ENCODE measurements at places on chromosomes 3 and 15.

- no peak for DNase-seq
Measured at GRCh38 chr3:190645932-190646460, 132.1 kb downstream of the IL1RAP start.

DNA sequence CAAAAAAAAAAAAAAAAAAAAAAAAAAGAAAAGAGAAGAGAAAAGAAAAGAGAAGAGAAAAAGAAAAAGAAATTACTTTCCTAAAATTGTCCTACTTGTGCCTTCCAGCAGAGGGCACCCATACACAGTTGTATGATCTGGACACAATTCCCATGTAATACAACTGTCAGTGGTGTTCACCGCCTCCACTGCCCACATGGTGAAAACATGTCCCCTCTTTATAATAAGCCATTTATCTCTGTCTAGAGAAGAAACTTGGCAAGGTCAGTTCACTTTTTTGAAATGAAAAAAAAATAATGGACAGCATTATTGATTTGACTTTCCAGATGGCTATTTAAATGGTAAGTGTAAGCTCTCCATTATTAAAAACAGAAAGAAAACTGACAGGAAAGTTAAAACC lies 459.4 kb downstream of the GBE1 start:
- no peak for DNase-seq

- no peak for DNase-seq
Measured at GRCh38 chr3:156516961-156517360, 38.0 kb downstream of the SSR3 start.

DNA sequence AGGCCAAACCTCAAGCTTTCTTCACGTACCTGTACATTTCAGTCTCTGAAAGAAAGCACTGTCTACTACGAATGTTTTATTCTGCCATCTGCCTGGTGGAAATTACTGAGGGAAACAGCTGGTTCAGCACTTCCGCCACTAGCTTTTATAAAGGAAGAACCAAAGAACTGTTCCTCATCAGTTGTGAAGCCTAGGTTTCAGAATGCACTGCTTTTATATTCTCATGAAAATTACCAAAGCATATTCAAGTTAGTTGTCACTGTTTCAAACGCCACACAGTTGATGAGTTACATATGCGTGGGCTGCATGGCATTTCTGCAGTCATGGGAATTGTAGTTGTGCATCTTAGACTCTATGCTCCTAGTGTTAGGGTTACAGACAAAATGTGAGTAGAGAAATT lies 21.5 kb upstream of the ZBTB38 start:
- no peak for DNase-seq

GRCh38 chr3:161403251-161403650 lies 31.9 kb upstream of the SPTSSB start:
- no peak for DNase-seq

- peak; percentile 92 for DNase-seq
Measured at GRCh38 chr3:49903451-49904424, at the start of gene MST1R. MST1R (minus strand) TSS chr3:49903873; CDS start chr3:49903609, 264 bp downstream.

- peak; percentile 54 for DNase-seq
Measured at GRCh38 chr3:45940781-45941365, 2.4 kb upstream of the CXCR6 start.

DNA sequence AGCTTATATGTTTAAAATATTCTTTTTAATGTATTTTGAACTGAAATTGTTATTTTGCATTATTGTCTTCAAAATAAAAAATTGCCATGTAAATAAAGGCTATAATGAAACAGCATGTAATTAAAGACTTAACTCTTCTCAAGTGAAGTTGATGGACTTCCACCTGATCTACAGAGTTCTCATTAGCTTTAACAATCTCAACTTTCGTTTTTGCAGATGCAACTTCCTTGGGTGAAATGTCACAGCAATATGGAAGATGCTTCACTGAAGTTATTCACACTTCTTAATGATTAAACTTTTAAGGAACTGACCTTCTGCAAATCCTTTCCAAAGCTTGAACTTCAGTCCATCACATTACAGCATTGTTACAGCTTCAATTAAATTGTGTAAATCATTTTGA lies 63.6 kb downstream of the OSTN start:
- no peak for DNase-seq

All from activated CD8-positive, alpha-beta memory T cell treated with anti-CD3 and anti-CD28 coated beads for 24 hours (primary cell).